ENCODE measurements at places on chromosomes 6 and 20.
A peak's percentile ranks its signal among the peaks of the same experiment; 100 is the strongest.

DNA sequence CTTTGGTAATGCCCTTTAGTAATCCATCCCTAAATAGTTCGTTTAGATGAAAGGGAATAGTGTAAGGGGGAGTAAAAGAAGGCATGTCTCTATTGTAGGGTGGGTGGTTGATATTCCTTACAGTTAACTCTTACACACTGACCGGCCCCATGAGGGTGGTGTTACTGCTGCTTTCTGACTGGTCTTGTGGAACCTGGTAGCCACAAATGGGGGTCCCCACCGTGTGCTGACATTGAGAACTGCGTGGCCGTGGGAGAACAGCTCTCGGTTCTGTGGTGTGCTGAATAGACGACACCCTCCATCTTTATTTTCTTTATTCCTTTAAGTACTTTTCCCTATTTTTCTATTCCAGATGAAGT is 19.3 kb downstream of the MRAP2 start:
- DNase-seq = no peak

- no peak for DNase-seq
These were observed 3.3 kb downstream of the KCNK5 start for GRCh38 chr6:39225946-39226437.

GRCh38 chr6:154888421-154889295 is 106.5 kb upstream of the TIAM2 start:
- DNase-seq = peak; percentile 26

DNA sequence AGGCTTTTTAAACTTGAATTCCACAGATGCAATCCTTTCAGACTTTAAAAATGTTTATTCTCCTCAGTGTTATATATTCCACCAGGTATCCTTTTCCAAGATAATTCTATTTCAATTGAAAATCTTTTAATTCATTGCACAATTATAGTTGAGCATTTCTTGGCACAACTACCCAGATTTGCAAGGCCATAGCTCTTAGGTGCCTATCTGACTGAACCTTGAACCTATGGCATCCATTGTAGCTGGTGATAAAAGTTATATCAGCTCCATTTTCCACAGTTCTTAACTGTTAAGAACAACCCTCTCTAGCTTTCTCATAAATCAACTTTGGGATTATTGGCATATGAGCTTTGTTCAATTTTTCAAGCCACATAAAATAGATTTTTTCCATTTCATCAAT is 42.4 kb downstream of the PACRG start:
- no peak for DNase-seq

DNA sequence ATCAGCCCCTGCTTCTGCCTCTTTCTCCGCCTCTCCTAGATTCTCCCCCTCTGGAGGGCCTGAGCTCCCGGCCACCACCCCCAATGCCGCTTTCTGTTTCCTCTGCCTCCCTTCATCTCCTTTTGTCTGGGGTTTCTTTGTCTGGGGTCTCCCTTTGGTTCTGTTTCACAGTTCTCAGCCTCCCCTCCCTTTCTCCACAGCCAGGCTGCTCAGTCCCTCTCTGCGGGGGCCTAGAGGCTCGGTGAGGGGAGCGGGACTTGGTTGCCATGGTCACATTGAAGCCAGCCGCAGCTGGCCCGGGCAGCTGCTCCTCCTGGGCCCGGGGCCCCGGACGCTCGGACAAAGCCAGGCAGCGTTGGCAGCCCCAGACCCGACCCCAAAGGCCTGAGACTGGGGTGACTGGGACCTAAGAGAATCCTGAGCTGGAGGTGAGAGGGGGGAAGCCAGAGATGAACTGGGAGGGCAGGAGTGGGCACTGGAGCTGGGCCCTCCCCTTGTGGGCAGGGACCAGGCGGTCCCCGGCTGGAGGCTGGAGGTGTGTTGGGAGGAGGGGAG is 3.5 kb upstream of the DDR1 start:
- DNase-seq = no peak
